Activated CD4-positive, alpha-beta T cell treated with anti-CD3 and anti-CD28 coated beads for 1 hour (primary cell): ENCODE measurements at places on chromosomes 3 and 15.

DNA sequence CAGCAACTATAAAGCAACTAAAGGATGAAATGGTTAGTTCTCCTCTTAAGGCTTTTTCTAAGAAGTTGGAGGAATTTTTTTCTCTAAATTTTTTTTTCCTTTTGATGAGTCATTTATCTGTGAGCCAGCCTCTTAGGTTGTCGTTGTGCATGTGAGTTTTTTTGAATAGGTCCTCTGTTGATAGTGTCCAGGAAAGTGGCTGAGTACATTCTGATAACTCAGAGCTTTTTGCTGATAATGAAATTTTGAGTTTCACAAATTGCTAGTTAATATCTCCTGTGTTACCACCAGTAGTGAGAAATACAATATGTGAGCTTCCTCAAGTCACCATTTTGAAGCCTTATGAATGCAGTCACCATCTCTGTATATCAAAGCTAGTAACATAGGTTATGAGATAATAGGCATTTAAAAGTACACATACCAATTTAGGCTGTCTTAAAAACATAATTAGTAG lies 7.1 kb upstream of the LXN start:
- DNase-seq, result no peak

GRCh38 chr3:178537122-178537705 lies 978 bp downstream of the KCNMB2 start:
- no peak for DNase-seq

DNA sequence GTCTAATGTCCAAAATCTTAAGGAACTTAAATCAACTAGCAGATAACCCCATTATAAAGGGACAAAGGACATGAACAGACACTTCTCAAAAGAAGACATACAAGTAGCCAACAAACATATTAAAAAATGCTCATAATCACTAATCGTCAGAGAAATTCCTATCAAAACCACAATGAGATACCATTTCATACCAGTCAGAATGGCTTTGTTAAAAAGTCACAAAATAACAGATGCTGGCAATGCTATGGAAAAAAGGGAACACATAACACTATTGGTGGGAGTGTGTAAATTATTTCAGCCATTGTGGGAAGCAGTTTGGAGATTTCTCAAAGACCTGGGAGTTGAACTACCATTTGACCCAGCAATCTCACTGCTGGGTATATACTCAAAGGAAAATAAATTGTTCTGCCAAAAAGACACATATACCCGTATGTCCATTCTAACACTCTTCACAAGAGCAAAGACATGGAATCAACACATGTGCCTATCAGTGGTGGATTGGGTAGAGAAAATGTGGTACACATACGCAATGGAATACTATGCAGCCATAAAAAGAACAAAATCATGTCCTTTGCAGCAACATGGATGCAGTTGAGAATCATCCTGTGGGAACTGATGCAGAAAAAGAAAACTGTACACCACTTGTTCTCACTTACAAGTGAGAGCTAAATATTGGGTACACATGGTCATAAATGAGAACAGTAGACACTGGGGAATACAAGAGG lies 78.5 kb downstream of the TCF12 start:
- DNase-seq, result no peak

- no peak for DNase-seq
Measured at GRCh38 chr15:70245932-70246622, 148.4 kb upstream of the TLE3 start.

- no peak for DNase-seq
Measured at GRCh38 chr3:197882586-197882985, 67.4 kb upstream of the RPL35A start.

DNA sequence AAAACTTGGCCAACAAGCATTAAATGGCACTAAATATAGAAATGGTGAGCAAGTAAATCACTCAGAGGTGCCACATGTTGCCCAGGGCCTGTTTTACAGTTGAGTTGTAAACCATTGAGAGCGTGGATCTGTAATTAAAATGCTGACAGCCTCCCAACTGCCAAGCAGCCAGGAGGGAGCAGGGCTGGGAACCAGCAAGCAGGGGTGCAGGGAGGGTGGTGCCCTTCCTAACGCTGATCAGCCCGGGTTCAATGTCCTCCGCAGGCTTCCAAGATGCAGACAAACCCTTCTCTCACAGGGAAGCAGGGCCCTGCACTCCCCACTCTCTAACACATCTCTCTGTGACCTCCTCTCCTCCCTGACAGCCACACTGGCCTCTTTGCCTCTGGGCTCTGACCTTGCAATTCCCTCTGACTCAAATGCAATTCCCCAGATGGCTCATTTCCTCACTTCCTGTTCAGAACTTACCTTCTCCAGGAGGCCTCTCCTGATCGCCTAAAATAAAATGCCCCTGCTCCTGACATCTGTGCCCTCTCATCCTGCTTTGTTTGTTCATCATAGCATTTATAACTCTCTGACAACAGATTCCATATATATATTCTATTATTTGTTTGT lies 40.0 kb downstream of the WNT7A start:
- DNase-seq, result no peak

DNA sequence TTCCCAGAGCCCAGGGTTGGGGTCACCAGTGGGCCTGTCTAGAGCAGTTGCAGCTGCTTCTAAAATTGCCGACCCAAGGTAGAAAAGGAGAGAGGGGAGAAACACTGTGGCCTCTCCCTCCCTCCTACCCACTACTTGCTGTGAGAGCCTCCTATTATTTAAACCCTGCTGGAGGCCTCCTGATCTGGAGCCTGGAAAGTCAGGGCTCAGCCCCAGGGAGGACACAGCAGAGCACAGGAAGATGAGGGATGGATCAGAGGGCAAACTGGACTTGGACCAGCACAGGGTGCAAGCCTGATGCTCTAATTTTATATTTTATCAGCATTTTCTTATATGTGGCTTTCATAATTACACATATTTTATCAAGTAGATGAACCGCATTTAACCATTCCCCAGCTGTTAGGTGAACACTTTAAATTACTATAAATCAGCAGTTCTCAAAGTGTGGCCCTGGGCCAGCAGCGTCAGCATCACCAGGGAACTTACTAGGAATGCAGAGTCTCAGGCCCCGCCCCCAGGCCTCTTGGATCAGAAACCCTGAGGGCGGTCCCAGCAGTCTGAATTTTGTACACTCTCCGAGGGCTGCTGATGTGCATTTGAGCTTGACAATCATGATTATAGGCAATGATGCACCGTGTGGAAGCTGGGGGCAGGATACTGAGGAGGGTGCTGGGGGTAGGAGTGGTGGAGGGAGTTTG lies 26.7 kb downstream of the SMAD3 start:
- no peak for DNase-seq

GRCh38 chr3:169990431-169990830 lies 23.8 kb downstream of the SEC62 start:
- DNase-seq, result no peak

- DNase-seq, result no peak
Measured at GRCh38 chr15:73105064-73105463, 52.8 kb downstream of the NEO1 start.

DNA sequence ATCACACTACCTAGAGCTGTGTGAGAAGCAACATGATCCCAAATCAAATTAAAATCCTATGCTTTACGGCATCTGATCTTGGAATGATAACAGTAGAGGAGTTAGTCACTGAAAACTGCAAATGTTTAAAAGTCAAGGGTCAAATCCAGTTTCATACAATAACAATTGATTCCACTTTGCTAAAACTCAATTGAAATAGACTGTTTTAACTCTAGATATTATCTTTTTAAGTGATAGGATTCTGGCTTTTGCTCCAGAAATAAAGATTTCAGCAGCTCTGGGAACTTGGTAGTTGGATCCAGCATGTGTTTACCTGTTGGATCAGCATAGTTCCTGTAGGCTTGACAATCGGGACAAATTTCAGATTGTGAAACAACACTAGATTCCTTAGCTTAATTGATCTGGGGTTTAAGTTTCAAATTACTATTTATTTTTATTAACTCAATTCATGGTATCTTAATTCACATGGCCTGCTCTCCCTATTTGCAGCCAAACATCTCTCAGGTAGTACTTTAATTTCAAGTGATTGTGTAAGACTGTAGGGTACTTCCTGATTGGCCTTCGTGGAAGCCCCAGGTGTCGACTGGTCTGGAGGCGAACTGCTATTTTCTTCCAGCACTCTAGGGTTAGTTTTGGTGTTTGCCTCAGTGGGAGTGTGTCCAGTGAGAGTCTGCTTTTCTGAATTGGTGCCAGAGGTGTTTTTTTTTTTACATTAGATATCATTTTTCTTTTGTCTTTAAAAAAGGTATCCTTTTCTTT lies 16.6 kb downstream of the NFKBIZ start:
- DNase-seq, result no peak

- DNase-seq, result no peak
Measured at GRCh38 chr3:174495311-174495710, 363.8 kb upstream of the NAALADL2 start.

DNA sequence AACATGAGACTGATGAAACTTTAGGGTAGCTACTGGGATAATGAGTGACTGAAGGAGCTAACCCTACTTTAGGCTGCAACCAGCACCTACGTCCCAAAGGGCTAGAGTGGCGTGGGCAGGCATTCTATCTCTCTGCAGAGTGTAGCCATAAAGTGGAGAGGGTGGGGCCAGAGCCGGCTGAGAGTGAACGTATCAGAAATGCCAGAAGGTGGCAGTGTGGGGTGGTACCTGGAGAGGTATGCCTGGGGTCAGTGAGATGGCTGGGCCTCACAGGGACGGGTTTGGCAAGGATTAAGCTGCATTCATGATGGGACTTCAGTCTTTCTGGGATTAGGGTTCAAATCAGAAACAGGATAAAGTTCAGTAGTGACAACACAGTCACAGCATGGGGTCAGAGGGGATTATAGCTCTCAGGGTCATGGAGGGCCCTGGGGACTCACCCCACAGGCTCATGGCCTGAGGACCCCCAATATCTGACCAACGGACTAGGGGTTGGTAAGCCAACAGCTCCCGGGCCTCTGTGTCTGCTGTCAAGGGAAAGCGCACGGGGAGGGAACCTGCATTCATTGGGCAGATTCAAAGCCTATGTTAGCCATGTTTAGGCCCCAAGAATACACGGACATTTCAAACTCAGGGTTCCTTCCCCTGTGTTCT lies 86.5 kb upstream of the FOXB1 start:
- peak; percentile 47 for DNase-seq

- peak; percentile 50 for DNase-seq
Measured at GRCh38 chr15:39629371-39629770, 48.5 kb downstream of the THBS1 start.

- DNase-seq, result peak; percentile 21
Measured at GRCh38 chr15:100601163-100601562, 821 bp downstream of the LINS1 start.

DNA sequence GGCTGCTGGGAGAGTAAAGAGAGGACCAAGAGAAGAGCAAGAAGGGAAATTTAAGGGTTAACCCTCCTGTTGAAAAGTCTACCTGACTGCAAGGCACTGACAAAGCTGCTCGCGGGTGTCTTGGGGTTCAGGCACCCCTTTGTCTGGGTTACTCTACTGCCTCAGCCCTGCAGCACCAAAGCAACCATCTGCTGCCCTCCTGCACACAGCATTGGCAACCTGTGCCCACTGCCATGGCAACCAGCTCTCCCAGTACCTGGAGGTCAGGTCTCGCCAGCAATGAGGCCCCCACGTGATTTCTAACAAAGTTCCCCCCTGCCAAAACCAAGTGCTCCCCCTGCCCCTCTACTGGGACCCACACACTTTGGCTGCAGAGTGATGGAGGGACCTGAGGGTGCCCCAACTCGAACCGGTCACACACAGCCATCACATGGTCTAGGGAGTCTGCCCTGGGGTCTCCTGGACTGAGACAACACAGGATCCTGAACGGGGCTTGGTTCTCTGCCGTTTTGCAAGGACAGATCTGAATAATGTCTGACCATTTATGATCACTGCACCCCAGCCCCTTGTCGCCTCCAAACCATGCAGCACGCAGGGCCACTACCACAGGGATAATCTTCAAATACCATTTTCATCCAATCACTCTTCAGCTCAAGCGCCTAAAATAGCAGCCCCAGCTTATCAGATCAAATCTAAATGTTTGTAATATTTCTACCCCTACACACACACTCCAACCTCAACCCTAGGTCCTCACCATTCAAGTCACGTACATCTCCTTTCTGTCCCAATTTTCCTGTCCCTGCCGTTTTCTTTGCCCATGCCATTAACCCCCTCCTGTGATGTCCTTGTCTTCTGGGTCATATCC lies 50.7 kb downstream of the ADCY5 start:
- DNase-seq, result no peak

GRCh38 chr3:115423170-115423569 lies 200.1 kb upstream of the GAP43 start:
- no peak for DNase-seq

- no peak for DNase-seq
Measured at GRCh38 chr3:20511863-20512505, 326.0 kb upstream of the SGO1 start.

DNA sequence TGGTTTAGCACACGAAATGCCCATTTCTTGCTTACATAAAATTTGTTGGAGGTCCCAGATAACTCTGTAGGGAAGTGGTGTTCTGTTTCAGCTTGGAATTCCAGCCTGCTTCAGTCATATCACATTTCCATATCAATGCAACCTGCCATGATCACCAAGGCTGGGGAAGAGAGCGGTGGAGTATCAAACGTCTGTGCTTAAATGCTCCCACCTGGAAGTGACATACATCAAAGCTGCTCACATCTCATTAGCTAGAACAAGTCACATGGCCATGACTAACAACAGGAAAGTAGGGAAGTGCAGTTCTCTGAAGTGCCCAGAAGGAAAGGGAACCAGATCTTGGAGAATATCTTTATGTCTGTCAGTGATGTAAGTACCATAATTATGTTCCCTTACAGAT lies 130.2 kb upstream of the CFAP20DC start:
- DNase-seq, result no peak

DNA sequence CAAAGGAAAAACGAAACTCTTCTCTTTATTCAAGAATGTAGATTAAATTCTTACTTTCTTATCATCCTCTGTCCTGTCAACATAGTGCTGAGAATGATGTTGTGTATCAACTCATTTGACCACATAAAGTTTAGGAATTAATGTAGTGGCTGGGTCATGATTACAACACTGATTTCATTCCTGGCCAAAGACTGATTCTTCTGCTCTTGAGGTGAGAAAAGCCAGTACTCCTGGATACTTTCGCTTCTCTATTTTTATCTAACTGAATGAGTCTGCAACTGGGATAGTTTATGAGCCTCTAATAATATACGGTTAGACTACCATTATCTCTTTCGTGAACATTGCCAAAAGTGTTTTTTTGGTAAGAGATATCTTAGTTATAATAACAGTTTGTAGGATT lies 173.0 kb downstream of the LPP start:
- DNase-seq, result no peak

GRCh38 chr3:39668420-39668819 lies 141.0 kb upstream of the MYRIP start:
- DNase-seq, result no peak

DNA sequence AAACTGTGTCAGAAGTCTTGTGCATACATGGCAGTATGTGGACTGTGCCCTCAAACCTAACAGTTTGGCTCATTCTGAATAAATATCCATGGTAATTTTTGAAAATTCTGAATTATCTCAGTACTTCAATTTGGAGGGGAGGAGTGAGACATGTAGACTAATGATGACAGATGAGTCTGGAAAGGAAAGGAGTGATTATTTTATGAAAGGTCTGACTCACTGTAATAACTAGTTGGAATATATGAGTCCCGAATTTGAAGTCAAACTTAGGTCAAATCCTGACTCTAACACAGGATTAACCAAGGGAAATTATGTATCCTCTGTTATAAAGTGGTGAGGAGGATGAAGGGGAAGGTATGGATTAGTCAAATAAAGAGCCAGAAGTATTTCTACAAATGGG lies 38.6 kb downstream of the SUCNR1 start:
- no peak for DNase-seq
